ENCODE measurements at places on chromosomes 13 and 19.
A peak's percentile ranks its signal among the peaks of the same experiment; 100 is the strongest.

DNA sequence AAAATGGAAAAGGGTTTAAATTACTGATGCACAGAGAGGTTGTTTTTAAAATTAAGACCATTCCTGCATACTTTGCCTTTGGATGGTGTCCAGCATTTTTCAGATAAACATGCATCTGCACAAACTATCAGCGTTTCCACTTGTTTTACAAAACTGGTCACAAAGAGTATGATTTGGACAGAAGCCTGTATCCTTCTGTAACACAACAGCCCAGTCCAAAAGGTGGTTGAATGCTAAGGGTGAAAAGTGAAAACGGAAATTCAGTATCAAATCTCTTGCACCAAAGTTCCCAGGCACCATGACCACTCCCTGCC is 21.7 kb upstream of the DOCK9 start:
- no peak for DNase-seq

GRCh38 chr13:84705982-84706710 is 823.9 kb upstream of the SLITRK1 start:
- no peak for DNase-seq

DNA sequence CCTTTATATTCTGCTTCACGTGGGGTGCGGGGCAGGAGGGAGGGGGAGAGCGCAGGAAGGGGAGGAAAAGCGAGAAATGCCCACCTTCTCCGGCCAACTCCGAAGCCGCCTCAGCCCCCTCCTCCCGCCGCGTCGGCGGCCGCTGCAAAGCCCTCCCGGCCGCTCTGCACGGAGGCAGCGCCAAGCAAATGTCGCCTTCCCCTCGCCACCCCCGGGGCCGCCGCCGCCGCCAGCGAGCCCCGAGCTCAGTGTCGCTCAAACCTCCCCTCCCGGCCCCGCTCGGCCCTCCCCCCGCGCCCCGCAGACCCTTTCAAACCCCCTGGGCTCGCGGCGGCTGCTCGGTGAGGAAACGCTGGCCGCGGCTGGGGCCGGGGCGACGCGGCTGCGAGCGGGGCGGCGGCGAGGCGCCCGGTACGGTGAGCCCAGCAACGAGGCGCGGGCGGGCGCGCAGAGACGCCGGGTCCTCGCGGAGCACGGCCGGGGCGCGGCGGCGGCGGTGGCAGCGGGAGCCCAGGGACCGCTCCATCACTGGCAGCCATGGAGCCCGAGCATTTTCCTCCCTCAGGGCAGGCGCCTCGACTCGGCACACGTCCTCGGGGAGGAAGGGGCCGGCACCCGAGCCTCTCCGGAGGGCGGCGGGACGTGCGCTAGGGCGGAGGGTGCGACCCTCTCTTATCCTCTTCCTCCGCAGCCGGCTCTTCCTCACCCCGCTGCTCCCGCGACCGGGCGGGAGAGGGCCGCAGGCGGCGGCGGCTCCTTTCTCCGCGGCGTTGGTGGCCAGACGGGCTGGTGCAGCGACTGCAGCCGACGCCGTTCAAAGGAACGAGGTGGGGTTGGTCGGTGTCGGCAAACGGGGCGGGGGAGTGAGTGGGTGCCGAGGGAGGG is 463 bp upstream of the TSC22D1 start:
- peak; percentile 48 for DNase-seq

GRCh38 chr19:19568802-19569756 is 31.0 kb downstream of the CILP2 start:
- DNase-seq: no peak

DNA sequence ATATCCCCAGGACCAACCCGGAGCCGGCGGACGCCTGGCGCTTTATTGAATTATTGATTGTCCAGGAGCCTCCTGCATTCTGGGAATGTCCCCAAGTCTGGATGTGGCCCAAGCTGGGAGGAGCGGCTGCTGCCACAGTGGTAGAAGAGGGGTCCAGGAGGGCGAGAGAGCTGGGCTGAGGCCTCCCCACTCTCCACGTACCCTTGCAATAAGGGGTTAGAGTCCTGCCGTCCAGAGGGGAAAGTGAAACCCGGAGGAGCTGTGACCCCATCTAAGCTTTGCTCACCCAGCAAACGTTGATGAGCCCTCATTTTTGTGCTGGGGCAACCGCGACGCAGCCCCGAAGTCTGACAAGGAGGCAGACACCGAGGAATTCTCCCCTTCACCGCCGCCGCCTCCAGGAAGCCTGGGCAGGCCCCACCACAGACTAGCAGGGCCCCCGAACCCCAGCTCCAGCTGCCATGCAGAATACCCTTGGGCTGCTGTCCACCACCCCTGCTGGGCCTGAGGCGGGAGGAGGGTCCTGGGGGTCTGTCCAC is 1.4 kb upstream of the C2CD4C start:
- DNase-seq: peak; percentile 10

DNA sequence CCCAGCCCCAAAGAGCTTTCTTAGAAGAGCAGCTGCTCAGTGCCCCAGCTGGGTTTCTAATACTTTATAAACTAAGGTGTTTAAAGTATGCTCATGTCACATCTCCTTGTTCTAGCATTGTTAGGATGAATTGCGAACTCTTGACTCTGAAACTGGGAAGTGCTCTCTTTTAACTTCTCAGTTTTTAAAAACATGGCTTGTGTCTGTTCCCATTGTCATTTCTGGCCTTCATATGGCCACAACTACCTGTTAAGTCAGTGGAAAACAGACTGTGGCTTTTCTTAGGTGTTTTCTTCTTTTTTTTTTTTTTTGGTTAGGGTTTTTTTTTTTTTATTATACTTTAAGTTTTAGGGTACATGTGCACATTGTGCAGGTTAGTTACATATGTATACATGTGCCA is 164.7 kb downstream of the KCNRG start:
- no peak for DNase-seq

GRCh38 chr19:13774217-13775191 is at the start of gene C19orf53:
TSS of gene C19orf53 (plus strand) at chr19:13774456. CDS start at chr19:13774478, 22 bp downstream.
- peak; percentile 87 for DNase-seq

DNA sequence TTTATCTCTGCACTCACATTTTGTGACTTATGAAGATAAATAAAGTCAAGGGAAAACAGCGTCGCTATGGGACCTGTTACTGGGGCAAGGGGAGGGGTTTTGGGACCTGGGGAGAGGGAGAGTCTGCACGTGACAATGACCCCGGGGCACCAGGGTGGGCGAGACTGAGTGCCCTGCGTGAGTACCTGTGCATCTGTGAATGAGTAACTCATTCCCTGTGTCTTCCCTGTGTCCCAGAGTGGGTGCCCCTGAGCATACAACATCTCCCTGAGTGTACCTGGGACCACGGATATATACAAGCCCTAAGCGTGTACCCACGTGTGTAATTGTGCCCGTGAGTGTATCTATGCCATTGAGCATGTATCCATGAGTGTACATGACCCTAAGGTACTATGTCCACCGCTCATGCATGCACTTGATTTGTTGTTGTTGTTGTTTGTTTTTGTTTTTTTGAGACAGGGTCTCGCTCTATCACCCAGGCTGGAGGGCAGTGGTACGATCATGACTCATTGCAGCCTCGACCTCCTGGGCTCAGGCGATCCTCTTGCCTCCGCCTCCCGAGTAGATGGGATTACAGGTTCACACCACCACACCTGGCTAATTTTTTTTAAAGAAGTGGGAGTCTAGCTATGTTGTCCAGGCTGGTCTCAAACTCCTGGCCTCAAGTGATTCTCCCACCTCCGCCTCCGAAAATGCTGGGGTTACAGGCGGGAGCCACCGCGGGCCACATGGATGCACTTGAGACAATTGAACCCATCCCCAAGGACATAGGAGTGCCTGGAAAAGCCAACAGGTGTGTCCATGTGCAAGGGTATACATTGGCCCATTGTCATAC is 645 bp upstream of the TRAPPC5 start:
- no peak for DNase-seq

DNA sequence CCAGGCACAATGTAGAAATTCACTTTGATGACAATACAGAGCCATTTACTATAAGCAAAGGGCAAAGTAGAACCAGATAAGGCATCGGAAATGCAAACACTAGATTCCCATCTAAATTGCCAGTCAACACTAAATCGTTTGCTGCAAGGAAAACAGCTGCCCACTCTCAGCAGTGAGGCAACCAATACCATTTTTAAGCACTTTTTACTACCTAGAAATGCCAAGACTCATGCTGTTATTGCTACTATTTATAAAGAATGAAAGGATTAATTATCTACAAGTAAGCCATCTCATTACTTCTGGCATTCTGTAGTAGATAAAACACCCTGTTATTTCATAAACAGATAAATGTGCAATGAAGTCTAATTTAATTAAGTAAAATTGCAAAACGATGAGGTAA is 422.0 kb downstream of the FGF14 start:
- no peak for DNase-seq

- DNase-seq: no peak
These were observed 38.0 kb downstream of the ADGRE1 start for GRCh38 chr19:6925386-6925785.

- no peak for DNase-seq
These were observed 187.6 kb downstream of the TUBA3C start for GRCh38 chr13:18993884-18994660.

- DNase-seq: no peak
These were observed 3.9 kb downstream of the MBNL2 start for GRCh38 chr13:97226013-97226412.

DNA sequence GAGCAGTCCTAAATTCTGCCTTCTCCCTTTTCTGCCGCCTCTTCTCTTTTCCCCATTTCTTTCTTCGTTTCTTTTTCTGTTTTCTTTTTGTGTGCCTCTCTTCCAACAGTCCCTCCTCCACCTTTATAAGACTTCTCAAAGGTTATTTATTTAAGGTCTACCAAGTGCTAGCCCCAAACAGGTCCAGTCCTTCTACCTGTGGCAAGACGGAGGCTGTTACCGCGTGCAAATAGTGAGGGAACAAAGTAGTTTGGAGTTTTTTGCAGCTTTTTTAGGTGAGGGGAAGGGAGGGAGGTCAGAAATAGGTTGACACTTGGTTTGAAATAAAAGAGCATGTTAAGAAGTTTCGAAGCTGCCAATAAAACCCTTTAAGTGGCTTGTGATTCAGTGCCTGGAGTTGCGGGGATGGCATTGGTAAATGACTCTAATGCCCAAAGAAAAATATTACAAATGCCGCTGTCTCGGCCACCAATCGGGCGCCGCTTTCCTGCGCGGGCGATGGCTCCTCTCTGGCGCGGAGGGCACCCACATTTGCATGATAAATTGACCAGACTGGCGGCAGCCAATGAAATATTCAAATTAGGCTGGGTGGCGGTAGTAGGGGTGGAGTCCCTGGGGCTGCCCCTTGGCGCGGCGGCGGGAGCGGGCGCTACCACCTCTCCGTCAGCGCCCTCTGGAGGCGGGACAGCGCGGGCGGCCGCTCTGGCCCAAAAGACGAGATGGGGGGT is 7.5 kb upstream of the TSHZ3 start:
- peak; percentile 60 for DNase-seq

- DNase-seq: no peak
These were observed 324.9 kb downstream of the UQCRFS1 start for GRCh38 chr19:28887920-28888618.

GRCh38 chr13:32134241-32135055 is 102.9 kb downstream of the FRY start:
- no peak for DNase-seq

DNA sequence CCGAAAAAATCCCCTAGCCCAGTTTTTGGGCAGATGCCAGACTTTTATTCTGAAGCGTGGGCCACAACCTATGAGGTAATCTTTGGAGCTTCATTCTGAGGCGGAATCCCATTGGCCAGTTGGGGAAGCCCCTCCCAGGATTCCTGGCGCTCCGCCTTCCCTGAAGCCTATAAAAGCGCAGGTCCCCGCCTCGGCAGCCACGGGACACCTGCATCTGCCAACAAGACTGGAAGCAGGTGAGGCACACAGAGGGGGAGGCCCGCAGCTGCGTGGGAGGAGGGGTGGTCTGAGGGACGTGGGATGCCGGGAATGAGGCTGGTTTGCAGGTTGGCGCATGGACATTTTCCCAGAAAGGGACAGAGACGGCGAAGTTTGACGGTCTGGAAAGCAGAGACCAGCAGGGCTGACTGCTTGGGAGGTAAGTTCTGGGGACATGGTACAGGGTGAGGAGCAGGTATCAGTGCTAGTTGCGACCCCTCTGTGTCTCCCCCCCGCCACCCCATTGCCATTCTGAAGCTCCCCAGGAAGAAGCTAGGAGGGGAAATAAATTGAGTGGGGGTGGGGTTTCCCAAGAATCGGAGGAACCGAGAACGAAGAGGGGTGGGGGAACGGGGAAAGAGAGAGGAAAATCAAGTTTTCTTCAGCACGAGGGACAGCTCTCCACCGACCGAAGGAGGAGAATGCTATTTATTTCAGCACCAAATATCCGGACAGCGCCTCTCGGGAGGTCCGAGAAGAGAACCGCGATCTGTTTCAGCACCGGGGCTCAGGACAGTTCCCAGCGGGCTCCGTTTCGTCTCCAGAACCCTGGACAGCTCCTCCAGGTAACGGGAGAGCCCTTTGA is 22.4 kb upstream of the FEM1A start:
- peak; percentile 71 for DNase-seq

- DNase-seq: no peak
These were observed 264.0 kb downstream of the KLF12 start for GRCh38 chr13:73870036-73870741.

DNA sequence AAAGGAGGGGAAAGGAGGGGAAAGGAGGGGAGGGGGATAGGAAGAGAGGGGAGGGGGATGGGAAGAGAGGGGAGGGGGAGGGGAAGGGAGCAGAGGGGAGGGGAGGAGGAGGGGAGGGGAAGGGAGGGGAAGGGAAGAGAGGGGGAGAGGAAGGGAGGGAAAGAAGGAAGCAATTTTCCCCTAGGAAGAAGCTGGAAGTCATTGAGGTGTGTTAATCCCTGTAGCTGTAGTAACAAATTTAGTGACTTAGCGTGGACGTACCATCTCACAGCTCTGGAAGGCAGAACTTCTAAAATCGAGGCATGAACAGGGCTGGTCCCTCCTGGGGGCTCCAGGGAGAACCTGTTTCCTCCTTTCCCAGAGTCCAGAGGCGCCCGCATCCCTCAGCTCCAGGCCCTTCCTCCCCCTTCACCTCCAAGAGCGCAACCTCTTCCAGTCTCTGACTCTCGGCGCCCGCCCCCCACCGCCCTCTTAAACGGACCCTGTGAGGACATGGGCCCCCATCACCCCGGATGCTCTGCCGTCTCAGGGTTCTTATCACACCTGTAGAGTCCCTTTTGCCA is 5.6 kb upstream of the CDC34 start:
- DNase-seq: no peak

GRCh38 chr19:46841458-46842083 is 9.1 kb downstream of the AP2S1 start:
- DNase-seq: no peak

DNA sequence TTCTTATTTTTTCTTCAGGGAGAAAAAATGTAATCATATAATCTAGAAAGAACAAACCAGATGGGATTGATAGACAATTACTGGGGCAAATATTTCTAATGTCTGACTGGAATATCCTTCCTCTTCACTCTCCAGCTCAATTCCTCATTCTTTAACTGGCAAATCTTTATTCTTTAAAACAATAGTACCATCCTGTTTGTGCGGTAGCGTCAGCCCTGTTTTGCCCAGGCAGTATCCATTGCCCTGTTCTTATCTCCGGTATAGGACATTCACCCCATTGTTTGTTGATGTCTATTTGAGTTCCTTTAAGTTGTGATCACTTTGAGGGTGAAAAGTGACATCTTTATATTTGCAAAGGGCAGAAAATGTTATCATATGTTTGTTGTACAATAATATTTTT is 185.4 kb downstream of the POSTN start:
- DNase-seq: no peak

- DNase-seq: no peak
These were observed 72.1 kb downstream of the GPC6 start for GRCh38 chr13:93298713-93299112.

- DNase-seq: no peak
These were observed 126.6 kb downstream of the AKAP11 start for GRCh38 chr13:42398533-42398932.

Measured in activated naive CD4-positive, alpha-beta T cell treated with anti-CD3 and anti-CD28 coated beads, Interleukin-2, amount 50 U/mL, for 16 hours (primary cell).